ENCODE measurements at places on chromosomes 2 and 18. TPM values are rescaled to one million over a fixed set of nuclear protein-coding genes. Genes with fewer than 3 reads are reported as not detected.

DNA sequence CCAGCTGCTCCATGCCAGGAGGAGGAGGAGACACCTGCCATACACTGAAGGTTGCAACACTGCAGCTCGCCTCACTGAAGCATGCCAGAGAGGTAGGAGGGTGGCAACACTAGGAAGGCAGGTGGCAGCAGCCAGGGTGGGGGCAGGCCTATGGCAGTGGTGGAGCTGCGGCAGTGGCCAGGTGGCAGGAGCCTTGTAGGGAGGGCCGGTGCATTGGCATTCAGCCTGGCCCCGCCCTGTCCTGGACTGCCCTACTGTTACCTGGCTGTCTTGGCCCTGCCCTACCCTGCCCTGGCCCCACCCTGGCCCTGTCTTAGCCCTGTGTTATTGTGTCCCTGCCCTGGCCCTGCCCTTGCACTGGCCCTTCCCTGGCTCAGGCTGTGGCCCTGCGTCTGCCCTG, 7.4 kb upstream of the ANKRD62 start:
- no peak for DNase-seq

DNA sequence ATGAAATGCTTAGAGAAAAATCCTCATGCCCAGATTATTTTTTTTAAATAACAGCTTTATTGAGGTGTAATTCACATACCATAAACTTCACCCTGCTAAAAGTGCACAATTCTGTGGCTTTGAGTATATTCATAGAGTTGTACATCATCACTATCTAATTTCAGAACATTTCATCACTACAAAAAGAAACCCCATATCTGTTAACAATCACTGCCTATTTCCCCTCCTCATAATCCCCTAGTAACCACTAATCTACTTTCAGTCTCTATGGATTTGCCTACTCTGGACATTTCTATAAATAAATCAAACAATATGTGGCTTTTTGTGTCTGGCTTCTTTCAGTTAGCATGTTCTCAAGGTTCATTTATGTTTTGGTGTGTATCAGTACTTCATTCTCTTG, 51.4 kb downstream of the OSBPL1A start:
- no peak for DNase-seq

GRCh38 chr2:179449010-179449409, 184.4 kb upstream of the SESTD1 start:
- no peak for DNase-seq

- no peak for DNase-seq
These were observed 279.5 kb upstream of the SIX2 start for GRCh38 chr2:45288532-45289417.

The ZBTB7C gene
- polyA plus RNA-seq: 0.78 TPM

All from psoas muscle (tissue), 8 donors.